GM12878 (cell line): ENCODE measurements at places on chromosomes 16 and 17.

GRCh38 chr16:24670623-24671454 lies 58.6 kb upstream of the TNRC6A start:
- no peak for DNase-seq

GRCh38 chr17:57872536-57872935 lies 22.7 kb upstream of the MRPS23 start:
- DNase-seq, result no peak

GRCh38 chr17:40374821-40375498 lies 10.4 kb upstream of the GJD3 start:
- no peak for DNase-seq

- no peak for DNase-seq
These were observed 561 bp downstream of the AXIN1 start for GRCh38 chr16:351804-352520.

GRCh38 chr16:9138731-9139501 lies 47.5 kb downstream of the HAPSTR1 start:
- no peak for DNase-seq

- DNase-seq, result no peak
These were observed 199.5 kb upstream of the PMFBP1 start for GRCh38 chr16:72371307-72372086.

GRCh38 chr17:37673386-37673785 lies 30.1 kb upstream of the DDX52 start:
- DNase-seq, result no peak

DNA sequence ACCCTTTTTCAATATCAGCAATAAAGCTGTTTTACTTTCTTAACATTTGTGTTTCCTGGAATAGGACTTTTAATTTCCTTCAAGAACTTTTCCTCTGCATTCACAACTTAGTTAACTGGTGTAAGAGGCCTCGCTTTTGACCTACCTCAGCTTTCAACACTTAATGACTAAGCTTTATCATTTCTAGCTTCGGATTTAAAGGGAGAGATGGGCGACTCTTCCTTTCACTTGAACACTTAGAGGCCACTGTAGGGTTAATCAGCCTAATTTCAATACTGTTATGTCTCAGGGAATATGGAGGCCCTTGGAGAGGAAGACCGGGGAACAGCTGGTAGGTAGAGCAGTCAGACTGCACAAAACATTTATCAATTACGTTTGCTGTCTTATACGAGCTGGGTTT lies 4.7 kb downstream of the SYNRG start:
- no peak for DNase-seq

GRCh38 chr16:24010440-24011089 lies 174.8 kb downstream of the PRKCB start:
- DNase-seq, result peak; percentile 60

- DNase-seq, result no peak
These were observed 78.4 kb downstream of the KATNIP start for GRCh38 chr16:27628241-27628942.

GRCh38 chr16:30569281-30569680 lies 2.2 kb downstream of the ZNF688 start:
- DNase-seq, result no peak

- no peak for DNase-seq
These were observed 56.1 kb downstream of the PLXDC1 start for GRCh38 chr17:39095309-39095686.

DNA sequence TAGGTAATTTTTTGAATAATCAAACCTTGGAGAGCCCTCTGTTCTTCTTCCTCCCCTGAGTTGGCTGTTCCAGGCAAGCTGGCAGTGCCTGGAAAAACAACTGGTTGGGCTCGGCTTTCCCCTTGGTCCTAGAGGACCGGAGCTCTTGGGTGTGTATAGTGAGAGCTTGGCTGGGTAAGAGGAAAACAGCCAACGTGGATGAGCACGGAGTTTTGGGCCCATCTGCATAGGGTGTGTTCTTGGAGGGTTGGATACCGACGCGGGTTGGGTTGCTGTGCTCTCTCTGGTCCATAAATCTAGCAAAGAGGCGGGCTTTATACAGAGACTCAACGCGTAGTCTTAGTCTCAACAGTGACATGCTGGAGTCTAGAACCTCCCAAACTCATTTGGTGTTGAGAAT lies 23.2 kb downstream of the ITGB3 start:
- DNase-seq, result no peak

GRCh38 chr17:81073967-81074839 lies 39.3 kb downstream of the BAIAP2 start:
- no peak for DNase-seq

GRCh38 chr17:21024024-21024423 lies 18.8 kb downstream of the USP22 start:
- no peak for DNase-seq
